ENCODE measurements at places on chromosomes 2 and 18.

GRCh38 chr2:37630301-37630700, 41.1 kb downstream of the CDC42EP3 start:
- DNase-seq = no peak

DNA sequence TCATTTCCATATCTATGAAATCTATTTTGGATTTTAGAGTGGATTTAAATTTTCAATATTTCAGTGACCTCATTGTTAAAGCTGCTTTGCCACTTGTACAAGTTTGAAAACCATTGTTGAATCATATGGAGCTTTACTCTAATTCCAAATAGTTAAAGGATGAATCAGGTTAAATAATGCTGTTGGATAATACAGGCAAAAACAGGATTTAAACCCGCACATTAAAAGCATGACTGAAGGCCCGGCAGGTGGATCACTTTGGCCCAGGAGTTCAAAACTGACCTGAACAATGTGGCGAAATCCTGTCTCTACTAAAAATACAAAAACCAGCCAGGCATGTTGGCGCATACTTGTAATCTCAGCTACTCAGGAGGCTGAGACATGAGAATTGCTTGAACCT, 68.3 kb downstream of the RIF1 start:
- DNase-seq = no peak

- peak; percentile 49 for DNase-seq
Observed at GRCh38 chr2:197869501-197870111, 65.2 kb downstream of the PLCL1 start.

DNA sequence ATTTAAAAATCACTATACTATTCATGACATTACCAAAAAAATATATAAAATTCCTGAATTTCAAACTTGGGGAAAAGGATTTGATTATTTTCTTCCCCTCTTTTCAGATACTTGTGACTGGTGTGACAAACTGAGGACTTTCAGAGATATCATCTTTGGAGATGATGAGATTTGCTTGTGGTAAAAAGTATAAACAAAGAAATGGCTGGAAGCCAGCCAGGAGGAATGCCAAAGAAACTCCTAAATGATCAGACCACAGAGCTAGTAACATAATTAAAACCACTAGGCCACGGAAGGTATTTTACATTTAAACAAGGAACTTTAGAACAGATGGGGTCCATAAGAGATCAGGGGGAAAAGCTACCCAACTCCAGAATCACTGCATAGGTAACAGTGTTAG, 58.7 kb downstream of the PIGN start:
- DNase-seq = no peak

DNA sequence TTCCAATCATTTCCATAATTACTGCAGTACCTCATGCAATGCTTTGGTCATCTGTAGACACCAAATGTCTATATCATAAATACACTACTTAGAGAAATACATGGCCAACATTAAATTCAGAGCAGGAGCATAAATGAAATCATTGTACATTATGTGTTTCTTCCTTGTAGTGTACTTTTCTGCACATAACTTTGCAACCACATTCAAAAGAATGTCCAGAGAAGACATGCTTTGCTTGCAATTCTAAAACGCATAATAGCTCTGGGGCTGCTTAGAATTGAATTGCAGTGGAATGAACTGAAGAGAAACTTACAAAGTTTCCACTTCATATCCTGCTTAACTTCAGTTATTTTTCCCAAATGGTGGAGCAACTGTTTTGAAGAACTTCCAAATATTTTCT, 664.4 kb downstream of the DSC3 start:
- DNase-seq = no peak

DNA sequence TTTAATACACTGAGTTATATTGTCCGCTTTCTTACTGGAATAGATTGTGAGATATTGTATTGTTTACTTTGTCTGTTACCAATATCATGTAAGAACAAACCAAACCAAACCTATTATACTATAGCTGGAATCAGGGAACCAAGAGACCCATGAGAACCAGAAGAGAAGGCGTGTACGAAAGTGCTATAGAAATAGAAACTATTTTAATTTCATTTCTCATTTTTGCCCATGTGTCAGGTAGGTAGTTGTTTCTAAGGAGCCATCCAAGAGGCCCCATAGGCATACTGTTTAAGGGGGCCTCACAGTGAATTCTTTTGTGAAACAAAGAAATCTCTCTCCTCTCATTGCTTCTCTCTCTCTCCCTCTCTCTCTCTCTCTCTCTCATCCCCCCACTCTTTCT, 363.6 kb downstream of the RNF144A start:
- DNase-seq = no peak

GRCh38 chr18:76307293-76307690, 187.8 kb downstream of the ZNF516 start:
- DNase-seq = no peak

DNA sequence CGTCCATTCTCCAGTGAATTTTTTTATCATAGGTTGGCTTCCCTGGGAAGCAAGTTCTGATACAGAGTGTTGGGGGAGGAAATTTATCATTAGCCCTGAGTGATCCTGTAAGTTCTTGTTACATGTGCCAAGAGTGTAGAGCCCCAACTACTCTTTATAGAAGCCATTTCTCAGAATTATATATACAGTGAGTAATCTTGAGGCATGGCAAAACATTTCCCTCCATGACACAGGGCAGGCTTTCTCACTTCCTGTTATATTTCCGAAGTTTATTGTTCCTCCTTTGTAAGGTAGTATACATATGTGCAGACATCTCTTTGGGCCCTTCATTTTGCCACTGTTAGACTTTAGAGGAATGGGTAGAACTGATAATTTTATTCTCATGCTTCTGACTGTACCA, 484.7 kb upstream of the NRXN1 start:
- no peak for DNase-seq

- no peak for DNase-seq
Observed at GRCh38 chr2:223594259-223594658, 7.9 kb downstream of the SCG2 start.

DNA sequence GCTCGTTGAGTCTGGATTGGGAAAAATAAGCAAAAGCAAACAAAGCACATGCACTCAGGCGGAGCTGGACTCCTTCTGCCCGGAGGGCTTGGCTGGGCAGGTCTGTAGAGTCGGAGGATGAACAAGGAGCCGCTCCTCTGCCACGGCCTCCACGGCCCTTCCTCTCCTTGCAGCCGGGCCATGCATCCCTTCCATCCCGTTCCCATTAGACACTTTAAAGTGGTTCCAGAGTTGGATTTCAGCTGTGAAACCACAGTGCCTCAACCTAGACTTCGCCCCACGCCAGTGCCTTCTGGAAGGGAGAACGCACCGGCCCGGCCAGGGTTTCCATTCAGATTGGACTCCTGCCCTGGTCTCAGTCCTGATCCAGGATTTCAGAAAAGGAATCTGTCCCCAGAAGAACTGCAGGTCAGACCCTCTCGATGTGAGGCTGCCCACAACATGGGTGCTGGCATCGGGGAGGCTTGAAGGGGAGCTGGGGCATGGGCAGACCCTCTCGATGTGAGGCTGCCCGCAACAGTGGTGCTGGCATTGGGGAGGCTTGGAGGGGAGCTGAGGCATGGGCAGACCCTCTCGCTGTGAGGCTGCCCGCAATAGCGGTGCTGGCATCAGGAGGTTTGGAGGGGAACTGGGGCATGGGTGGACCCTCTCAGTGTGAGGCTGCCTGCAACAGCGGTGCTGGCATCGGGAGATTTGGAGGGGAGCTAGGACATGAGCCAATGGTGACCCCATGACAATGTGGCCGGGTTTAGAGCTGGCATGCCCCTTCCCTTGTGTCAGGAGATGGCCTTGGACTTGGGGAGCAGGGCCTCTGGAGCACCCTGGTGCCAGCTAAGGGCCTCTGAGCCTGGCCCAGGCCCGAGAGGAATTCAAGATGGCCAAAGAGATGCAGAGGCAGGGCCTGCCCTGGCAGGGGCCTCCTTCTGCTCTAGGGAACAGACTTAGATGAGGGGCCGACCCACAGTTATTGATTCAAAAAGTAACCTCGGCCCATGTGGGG, 304.5 kb downstream of the NDUFA10 start:
- no peak for DNase-seq

DNA sequence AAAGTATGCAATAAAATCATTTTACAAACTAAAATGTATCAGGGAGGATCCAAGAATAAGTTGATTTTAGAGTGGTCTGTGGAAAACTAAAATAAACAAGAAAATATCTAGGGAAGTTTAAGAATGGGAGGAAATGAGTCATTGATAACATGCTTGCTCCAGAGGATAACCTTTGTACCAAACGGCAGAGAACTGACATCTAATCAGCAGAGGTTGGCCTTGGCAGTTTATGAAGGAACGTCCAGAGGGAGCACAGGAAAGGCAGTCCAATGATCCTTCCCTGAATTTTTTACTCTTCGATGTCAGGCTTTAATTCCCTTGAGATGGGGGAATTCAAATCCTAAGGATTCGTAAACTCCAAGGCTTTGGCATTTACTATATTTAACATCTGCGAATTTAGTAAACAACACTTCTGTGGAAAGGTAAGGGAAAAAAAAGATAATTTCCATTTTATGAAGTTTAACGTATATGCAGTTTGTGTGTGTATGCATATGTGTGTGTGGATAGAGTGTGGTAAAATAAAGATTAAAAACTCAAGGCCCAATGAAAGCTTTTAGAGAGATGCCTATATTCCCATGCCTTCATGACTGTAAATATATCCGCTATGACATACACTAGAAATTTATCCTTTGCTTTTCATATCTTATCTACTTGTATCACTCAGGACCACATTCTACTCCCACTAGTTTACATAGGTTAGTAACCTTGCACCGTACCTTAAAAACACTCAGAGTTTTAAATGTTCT, 8.7 kb upstream of the INPP1 start:
- DNase-seq = no peak

Measured in stimulated activated naive CD4-positive, alpha-beta T cell (primary cell).